WTC11 (cell line): ENCODE measurements at places on chromosomes 1 and 21. TPM values are rescaled to one million over a fixed set of nuclear protein-coding genes. Genes with fewer than 3 reads are reported as not detected.

GRCh38 chr1:77888081-77888780 lies at the start of gene NEXN:
TSS of gene NEXN (plus strand) at chr1:77888624. CDS start at chr1:77916107, 27,483 bp downstream.
- DNase-seq, result peak; percentile 79

The RUNX3 gene
- total RNA-seq, result 1.5 to 1.8 TPM (median 1.8 TPM) in 3 replicates

The SPRR2F gene
- not detected in 3 replicates for total RNA-seq

The OR2L3 gene
- total RNA-seq, result not detected in 3 replicates

GRCh38 chr1:154405747-154406571 lies 816 bp downstream of the IL6R start:
- peak; percentile 53 for DNase-seq

The GPR89B gene
- 16.3 to 19.4 TPM (median 16.9 TPM) in 3 replicates for total RNA-seq

- DNase-seq, result no peak
Measured at GRCh38 chr1:160646180-160646579, 664 bp downstream of the SLAMF1 start.

DNA sequence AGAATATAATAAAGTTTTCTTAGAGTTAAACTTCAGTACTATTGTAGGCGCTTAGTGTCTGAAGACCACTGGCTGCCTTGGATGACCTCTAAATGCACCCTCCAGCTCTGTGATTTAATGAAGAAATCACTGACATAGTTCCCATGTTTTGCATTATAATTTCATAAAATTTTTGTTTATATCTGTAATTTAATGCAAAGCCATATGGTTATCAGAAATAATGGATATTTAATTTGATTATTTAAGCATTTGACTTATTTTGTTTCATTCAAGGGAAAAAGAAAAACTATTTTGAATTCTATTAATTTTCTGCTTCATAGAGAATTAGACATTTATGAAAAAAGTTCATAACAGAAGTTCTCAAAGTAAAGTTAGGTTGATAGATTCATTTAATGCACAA lies 18.6 kb downstream of the CRB1 start:
- DNase-seq, result no peak

DNA sequence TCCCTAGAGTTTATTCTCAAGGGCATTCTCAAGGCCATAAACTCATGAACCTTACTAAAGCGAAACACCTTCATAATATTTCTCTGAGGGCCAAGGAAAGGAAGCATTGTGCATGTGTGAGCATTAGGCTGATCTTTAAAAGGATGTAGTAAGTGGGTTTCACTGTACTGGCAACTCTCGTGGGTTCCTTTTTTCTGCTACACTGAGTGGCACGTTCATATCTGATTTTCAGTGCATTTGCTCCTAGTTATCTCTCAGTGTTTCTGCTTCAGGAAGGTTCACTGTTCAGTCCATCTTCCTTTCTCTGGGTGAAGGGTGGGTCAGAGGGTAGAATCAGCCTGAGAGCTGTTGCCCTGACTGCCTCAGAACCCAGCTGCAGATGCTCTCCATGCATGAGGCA lies 192.8 kb upstream of the ADGRL2 start:
- DNase-seq, result no peak

DNA sequence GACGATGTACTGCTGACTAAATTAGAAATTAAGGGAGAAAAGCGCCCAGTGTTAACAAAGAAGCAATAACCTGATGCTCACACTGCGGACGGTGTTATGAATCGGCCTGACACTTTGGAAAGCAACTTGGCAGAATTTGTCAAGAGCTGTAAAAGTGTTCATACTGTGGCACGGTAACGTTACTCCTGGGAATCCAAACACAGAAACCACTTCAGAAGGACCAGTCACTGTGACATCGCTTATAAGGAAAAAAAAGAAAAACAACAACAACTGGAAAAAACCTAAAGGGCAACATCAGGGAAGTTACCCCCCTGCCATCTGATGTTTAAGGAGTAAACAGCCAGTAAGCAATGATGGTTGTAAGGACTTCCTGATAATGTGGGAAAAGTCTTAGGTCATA lies 27.7 kb downstream of the CAPZB start:
- no peak for DNase-seq

The HSD3B1 gene
- not detected in 3 replicates for total RNA-seq

DNA sequence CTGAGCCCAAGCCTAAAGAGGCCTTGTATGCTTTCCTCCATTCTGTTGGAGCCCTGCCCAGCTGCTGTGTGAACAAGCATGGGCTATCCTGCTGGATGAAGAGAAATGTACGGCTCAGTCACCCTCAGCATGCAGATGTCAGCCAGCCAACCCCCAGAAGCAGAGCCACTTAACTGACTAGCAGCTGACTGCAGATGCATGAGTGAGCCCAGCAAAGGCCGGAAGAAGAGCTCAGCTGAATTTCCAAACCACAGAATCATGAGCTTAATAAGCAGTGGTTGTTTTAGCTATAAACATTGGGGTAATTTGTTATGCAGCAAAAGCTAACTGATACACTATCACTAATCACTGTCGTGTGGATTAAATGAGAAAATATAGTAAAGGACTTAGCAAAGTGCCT lies 39.0 kb downstream of the FOXO6 start:
- no peak for DNase-seq

GRCh38 chr1:233005156-233005555 lies 54.7 kb downstream of the NTPCR start:
- DNase-seq, result no peak

GRCh38 chr1:35499652-35500176 lies 57.5 kb downstream of the KIAA0319L start:
- DNase-seq, result no peak

GRCh38 chr1:93244298-93245069 lies 64.0 kb downstream of the CCDC18 start:
- no peak for DNase-seq

GRCh38 chr1:243320224-243320623 lies 64.4 kb downstream of the SDCCAG8 start:
- DNase-seq, result no peak

DNA sequence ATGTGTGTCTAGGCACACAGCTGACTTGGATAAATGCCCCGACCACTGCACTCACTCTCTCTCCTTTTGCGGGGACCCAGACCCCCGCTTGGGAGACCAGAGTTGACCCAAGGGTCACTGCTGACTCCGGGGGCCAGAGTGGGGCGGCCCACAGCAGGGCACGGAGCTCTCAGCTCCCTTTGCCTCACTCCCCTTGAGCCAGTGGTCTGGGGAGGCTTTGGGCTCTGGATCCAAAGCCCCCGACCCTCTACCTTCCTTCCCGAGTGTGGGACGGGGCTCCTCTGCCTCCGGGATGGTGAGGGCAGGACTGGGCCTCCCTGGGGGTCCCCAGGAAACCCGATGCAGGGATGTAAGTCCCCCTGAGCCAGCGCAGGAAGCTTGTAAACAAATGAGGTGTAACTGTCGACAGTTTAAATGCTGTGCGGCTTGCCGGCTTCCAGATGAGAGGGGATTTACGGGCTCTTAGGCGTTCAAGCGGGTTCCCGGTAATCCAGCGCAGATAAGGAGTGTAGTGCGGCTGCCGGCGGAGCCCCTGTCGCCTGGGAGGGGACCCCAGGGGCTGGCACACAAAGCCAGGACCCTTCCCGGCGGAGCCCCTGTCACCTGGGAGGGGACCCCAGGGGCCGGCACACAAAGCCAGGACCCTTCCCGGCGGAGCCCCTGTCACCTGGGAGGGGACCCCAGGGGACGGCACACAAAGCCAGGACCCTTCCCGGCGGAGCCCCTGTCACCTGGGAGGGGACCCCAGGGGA lies 7.4 kb downstream of the ACTRT2 start:
- no peak for DNase-seq

DNA sequence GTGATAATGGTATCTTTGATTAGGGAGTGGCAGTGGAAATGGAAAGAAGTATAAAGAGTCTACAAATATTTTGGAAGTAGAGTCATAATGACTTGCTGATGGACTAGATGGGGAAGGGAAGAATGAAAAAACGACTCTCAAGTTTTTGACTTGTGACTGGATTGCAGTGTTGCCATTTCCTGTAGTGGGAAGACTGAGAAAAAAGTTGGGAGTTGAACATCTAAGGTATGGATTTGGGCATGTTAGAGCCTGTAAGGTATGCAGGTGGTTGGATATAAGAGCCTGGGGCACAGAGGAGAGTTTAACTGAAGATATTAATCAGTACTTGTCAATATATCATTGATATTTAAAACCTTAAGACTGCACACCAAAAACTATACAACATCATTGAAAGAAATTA lies 19.4 kb downstream of the DNM3 start:
- DNase-seq, result no peak

The NCMAP gene
- 0.26 to 0.41 TPM (median 0.39 TPM) in 3 replicates for total RNA-seq

The LAMC2 gene
- 6.5 to 7.9 TPM (median 6.5 TPM) in 3 replicates for total RNA-seq

DNA sequence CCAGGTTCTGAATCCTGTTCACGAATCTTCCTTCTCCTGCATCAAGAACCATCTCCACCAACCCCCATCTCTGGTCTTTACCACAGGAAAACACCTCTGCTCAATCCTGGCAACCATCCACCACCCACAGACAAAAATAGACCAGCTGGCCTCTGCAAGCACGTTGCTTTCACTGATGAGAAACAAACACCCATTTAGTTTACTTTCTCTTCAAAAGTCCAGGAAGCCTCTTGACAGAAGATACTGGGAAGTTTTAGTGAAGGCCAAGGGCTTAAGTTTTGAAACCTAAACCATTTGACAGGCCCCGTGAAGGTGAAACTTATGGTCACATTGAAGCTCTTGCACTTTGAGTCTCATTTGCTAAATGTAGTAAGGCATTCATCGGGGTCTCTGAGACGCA lies 122.6 kb upstream of the PPP2R5A start:
- DNase-seq, result no peak

The RBM11 gene
- 2.9 to 4.4 TPM (median 3.9 TPM) in 3 replicates for total RNA-seq

The PEF1 gene
- 33.7 to 37.0 TPM (median 35.5 TPM) in 3 replicates for total RNA-seq

The ATP5PF gene
- total RNA-seq, result 129 to 142 TPM (median 132 TPM) in 3 replicates

The OR2T11 gene
- not detected in 3 replicates for total RNA-seq

The MPL gene
- total RNA-seq, result 0.15 to 0.44 TPM (median 0.21 TPM) in 3 replicates

GRCh38 chr1:119422631-119423030 lies 7.7 kb downstream of the HSD3B2 start:
- no peak for DNase-seq

DNA sequence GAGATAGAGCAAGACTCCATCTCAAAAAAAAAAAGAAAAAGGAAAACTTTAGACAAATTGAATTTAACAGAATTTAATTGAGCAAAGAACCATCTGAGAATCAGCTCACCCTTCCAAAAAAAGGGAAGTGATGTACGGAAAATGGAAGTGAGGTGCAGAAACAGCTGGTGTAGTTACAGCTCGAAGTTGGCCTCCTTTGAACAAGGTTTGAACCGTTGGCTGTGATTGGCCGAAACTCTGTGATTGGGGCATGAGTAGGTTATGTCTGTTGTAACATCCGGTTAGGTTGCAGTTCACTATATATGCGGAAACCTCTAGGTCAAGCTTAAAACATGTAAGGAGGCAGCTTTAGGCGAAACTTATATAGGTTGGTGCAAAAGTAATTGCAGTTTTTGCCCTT lies 97.9 kb upstream of the KIF26B start:
- DNase-seq, result no peak

- DNase-seq, result peak; percentile 64
Measured at GRCh38 chr1:62131093-62131725, 63.4 kb upstream of the L1TD1 start.

GRCh38 chr21:24456358-24456757 lies 1150.9 kb downstream of the MRPL39 start:
- no peak for DNase-seq

GRCh38 chr1:59173721-59174120 lies 123.2 kb upstream of the FGGY start:
- DNase-seq, result no peak

The ADORA1 gene
- 1.8 to 2.7 TPM (median 2.6 TPM) in 3 replicates for total RNA-seq

DNA sequence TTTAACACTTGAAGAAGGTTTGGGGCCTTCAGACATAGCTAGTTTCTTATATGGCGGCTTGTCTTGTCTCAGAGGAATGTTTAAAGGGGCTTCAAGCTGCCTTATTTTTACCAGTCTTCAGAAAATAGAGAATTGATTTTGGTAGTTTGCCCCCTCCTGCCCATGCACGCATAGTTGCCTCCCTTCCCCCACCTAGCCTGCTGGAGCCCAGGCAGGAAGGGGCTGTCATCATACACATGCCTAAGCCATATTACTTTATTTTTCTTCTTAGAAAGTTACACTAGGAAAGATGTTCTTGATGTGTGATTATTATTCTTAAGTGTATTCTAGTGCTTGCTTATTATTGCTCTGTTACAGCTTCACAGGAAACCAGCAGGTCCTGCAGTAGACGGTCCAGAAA lies 18.3 kb downstream of the PBX1 start:
- DNase-seq, result no peak

- peak; percentile 60 for DNase-seq
Measured at GRCh38 chr1:206117151-206117948, at the start of gene AVPR1B. TSS of gene AVPR1B (minus strand) at chr1:206117388. CDS start at chr1:206116890, 498 bp downstream.

GRCh38 chr1:234856845-234857245 lies 246.9 kb upstream of the IRF2BP2 start:
- no peak for DNase-seq

GRCh38 chr1:41751804-41752513 lies 166.8 kb downstream of the HIVEP3 start:
- DNase-seq, result no peak

DNA sequence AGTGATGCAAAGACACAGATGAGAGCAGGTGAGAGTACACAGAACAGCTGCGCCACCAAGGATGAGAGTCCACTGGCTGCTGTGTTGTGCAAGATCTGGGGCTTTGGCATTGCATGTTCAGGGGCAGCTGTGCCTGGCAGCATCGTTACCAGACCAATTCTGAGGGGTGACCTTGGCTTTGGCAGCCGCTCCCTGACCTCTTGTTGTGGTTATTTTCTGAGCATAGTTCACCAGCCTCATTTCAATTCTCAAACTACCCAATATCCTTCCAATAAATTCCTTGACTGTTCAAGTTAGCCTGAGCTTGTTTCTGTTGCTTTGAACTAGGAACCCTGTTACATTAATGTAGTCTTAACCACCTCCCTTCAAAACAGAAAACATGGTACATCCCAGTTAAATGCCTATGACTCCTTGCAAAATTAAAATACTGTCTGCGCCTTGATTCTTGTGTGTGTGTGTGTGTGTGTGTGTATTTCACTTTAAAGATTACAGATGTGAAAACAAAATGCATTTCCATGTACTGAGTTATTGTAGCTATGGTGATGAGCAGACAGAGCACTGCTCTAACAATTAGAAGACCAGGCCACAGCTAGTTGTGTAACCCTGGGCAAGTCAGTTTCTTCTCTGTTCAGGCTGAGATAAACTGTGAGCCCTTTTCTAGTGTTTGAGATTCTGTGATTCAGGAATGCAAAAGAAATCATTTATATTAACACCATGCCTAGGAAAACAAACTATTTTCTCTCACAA lies 106.3 kb upstream of the GUCA2B start:
- no peak for DNase-seq

The NADK gene
- total RNA-seq, result 106 to 124 TPM (median 119 TPM) in 3 replicates

- no peak for DNase-seq
Measured at GRCh38 chr1:7301664-7301981, 469.5 kb upstream of the VAMP3 start.

The PYHIN1 gene
- 0.11 TPM in 1 of 3 replicates, not detected in the others for total RNA-seq
